ENCODE measurements at places on chromosomes 3 and 15.

GRCh38 chr3:122948408-122948807 is 79.2 kb downstream of the SEMA5B start:
- DNase-seq, result no peak

DNA sequence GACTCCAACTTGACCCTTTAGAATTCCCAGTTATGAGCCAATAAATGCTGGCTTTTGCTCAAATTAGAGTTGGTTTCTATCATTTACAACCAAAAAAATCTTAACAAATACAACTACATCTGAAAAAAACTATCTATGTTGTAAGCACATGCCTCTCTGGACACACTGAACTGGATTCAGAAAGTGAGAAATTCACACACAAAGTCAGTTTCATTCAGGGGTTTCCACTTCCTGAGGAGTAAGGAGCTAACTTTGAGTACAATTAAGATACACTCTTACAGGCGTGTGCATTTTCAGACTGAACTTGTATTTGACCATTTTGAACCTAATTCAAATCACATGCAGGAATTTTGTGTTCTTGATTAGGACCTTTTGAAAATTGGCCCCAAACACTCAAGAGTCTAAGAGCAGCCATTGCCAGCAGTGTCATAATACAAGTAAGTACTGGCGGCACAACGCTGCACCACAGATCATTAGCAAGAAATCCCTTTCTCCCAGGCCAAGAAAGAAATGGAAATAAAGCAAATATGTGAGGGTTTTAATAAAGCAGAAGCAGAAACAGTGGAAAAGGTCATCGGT is 31.2 kb downstream of the LINS1 start:
- DNase-seq, result no peak

- no peak for DNase-seq
Observed at GRCh38 chr3:84223512-84223911, 735.3 kb upstream of the CADM2 start.

GRCh38 chr3:134606033-134607025 is 44.5 kb downstream of the KY start:
- DNase-seq, result no peak

DNA sequence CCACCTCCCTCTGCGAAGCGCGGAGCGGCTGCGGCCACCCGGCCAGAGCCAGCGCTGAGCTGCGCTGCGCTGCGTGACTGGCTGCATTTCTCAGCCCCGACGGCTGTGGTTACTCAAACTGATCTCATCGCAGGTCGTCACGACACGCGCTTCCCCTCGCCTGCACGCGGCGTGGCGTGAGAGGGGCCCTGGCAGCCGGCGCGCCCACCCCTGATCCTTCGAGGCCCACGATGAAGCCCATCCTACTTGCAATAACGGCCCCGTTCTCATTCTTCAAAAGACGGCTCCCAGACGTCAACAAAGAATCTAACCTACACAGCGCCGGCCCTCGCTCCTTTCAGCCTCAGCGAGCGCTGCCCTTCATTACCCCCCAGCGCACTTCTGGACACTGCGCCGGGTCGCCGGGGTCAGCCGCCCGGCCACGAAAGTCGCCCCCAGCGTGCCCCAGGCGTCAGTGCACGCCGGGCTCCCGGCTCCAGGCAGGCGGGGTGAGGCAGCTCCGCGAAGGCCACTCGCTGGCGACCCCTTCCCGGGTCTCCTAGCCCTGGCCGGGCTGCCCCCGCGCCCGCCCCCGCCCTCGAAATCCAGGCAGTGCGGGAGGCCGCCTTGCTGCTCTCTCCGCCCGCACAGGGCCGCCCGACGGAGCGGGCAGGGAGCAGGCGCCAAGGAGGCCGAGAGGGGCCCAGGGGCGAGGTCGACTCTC is 9.9 kb upstream of the LEKR1 start:
- DNase-seq, result peak; percentile 26

- DNase-seq, result no peak
Observed at GRCh38 chr15:36960947-36961227, 139.5 kb downstream of the MEIS2 start.

GRCh38 chr3:48915296-48915695 is 3.3 kb upstream of the ARIH2 start:
- DNase-seq, result no peak
